ENCODE measurements at places on chromosomes 3 and 15.
A peak's percentile ranks its signal among the peaks of the same experiment; 100 is the strongest.

- DNase-seq, result no peak
Observed at GRCh38 chr3:27471923-27472550, 12.1 kb downstream of the SLC4A7 start.

DNA sequence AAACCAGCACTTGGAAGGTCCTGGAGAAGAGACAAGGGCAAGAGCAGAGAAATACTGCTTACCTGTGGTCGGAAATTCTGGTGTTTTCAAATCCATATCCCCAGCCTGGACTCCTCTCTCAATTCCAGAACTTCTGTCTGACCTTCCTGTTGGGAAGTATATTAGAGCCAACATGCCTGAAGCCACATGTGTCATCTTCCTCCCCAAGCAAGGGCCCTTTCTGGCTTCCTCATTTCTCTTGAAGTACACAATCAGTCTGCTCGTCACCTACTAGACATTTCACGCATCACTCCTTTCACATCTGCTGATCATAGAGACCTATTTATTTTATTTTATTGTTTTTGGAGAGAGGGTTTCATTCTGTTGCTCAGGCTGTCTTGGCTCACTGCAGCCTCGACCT, 8.4 kb downstream of the PARP14 start:
- DNase-seq, result no peak

DNA sequence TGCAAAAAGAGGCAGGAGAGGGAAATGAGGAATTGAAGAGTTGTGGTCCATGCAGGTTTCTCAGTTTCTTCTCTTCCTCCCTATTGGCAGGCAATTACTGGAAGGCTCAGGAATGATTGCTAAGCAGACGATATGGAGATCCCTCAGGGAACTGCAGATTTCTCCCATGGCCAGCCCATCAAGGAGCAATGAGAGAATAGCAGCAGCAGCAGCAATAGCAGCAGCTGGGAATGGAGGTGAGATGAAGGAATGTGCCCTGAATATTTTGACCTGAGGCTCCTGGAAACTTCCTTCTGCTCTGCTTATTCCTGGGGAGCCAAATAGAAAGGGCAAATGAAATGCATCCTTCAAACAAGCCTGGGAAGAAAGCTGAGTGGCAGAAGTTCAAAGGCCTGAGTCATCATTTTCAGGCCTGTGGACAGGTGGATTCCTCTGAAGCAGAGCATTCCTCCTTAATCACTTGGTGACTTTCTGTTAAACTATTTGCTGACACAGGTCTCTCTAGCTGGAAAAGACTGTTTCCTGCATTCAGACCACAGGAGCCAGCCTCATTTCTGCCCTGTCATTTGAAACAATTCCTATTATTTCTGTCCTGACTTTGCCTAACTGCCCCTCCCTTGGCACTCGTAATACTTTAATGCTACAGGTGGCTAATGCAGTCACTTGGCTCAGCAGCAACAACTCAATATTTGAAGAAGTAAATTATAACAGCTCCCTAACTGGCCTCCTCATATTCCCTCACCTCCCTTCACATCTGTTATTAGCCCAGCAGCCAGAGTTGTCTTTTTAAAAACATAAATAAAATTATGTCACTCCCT, 146.9 kb upstream of the GADL1 start:
- no peak for DNase-seq

- DNase-seq, result no peak
Observed at GRCh38 chr3:78977073-78977472, 790.7 kb downstream of the ROBO1 start.

GRCh38 chr3:63864008-63864964, 619 bp downstream of the ATXN7 start:
- peak; percentile 35 for DNase-seq
